Right hindlimb (tissue), 1 donor: ENCODE measurements at places on chromosomes 3 and 15.

DNA sequence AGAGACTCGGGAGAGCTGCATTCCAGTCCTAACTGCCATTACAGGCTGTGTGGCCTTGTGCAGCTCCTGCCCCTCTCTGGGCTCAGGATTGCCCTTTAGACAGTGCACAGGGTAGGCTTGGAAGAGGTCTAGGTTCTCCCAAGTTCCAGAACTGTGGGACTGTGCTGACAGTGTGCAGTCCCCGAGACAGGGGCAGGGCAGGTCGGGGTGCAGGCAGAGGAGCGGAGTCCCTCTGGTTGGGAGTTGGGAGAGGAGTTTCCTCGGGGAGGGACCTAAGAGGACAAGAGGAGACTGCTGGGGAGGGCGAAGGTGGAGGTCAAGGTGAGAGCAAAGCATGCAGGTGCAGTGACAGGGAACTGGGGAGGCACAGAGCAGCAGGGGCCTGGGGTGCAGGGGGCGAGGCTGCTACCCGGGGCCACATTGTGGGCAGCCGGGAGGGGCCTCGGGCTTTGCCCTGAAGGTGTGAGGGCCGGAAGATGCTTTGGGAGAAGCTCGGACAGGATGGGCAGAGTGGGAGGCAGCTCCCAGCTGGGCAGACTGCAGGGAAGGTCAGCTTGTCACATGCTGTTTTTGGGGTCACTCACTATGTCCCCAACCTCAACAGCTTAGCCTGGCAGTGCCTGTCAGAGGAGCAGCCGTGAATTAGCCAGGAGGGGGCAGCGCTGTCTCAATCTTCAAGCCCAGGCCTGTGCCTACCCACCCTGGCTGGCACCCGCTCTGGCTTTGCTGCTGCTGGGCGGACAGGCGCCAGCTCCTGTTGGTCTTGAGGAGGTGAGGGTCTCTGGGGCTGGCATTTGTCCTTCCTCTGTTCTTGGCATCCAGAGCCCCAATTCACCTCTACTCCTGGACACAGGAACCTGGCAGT lies 15.4 kb upstream of the CSPG4 start:
- DNase-seq, result peak; percentile 59

- DNase-seq, result no peak
Observed at GRCh38 chr3:71392251-71392650, 191.3 kb downstream of the FOXP1 start.

GRCh38 chr15:51912528-51912927 lies 59.0 kb downstream of the LEO1 start:
- no peak for DNase-seq

DNA sequence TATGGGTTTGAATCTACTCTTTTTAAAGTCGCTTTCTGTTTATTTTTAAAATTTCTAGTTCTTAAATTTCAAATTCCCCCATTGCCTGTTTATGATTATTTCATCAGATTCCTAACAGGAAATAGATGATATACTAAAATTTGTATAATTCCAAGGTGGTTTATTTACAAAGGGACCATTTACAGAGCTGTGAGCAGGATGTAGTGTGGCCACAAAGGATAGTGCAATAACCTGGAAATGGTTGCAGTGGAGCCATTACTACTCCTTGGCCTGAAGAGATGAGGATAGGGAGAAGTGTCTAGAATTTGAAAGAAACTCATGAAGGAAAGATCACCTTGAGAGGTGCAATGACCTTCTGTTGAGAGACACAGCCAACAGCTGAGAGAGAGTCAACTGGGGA lies 58.5 kb upstream of the AP4E1 start:
- DNase-seq, result no peak

DNA sequence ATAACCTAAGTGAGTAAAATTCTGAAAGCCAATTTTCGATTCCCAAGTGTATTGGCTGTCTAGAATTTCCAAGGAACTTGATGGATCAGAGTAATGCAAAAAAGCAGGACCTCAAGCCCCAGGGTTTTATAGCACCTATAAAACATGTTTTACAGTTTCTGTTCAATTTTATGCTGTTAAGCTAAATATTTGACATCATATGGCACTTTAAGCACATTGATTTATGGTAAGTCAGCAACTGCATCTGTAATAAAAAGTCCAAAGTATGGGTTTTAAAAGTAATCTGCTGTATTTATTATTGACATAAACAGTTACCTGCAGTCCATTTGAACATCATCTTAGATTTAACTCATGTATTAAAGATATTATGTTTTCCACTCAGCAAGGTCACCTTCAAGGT lies 20.0 kb upstream of the MFSD1 start:
- DNase-seq, result no peak

- DNase-seq, result no peak
Observed at GRCh38 chr15:34783991-34784390, 11.4 kb downstream of the ACTC1 start.

DNA sequence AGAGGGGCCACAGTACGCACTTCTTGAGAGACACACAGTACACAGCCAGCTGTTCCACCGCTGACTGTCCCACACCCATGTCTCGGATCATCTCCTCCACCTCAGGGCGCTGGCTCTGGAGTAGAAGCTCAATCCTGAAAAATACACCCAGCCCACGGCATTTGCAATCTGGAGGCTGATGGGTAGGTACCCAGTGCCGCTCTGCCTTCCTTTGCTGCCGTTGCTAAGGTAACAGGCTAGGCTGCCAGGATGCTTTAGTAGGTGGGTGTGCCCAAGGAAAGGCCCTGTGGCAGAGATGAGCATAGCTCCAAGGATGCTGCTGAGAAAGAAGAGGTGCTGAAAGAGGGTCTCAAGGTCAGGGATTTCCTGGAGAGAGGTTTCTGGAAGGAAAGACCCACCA lies 14.6 kb downstream of the TRAIP start:
- no peak for DNase-seq

DNA sequence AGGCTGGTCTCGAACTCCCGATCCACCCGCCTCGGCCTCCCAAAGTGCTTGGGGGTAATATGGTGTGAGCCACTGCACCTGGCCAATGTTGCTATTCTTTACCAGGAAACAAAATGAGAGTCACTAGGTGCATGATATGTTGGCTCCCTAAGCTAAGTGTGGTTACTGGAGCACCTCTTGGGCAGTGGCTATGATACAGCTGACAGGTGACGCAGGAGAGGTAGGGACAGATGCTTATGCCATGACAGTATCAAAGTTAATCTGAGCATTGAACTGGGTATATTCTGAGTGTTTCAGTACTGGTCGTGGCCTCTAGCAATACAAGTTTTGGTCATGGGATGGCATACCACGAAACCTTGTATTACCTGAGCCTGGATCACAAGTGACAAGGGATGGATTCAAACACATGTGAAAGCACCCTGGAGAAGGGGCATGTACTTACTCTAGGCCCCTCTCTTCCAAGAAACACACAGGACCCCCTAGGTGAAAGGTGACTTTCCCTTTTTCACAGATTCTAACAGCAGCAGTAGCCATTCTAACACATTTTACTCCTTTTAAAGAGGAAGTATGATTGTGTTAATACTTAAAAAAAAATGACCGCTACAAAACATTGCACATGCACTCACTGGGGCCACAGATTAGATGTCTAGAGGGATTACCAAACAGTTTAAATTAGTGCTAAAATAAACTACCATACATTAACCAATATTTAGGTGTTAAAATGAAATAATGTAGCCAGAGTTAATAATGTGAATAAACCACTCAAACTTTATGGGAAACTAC lies 467.3 kb downstream of the SHQ1 start:
- DNase-seq, result no peak

DNA sequence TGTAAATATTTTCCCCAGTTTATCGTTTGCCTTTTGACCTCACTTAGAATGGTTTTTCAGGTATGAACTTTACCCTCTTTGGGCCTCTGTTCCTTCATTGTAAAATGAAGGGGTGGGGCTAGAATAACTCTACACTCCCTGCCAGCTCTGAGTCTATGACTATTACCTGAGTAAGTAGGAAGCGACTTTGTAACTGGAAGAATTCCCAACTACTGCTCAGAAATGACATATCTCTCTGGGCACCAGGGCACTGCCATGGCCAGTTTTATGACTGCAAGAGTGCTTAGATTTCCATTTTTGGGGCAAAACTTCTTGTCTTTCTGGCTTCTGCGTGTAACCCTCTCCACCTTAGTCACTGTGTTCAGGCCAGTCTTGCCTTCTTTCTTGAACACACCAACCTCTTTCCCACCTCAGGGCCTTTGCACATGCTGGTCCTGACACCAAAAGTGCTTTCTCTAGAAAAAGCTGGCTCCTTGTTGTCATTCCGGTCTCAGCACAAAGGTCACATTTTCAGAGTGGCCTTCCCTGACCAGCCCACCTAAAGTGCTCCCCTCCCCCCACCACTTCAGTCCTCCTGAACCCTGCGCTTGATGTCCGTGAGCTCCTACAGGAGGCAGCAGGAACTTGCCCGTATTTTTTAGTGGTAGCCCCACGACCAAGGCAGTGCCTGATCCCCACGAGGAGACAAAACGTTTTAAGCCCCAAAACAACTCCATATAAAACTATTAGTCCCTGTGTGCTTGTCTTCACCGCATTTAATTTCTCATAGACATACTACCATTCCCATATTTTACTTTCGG lies 25.6 kb downstream of the CDCP1 start:
- no peak for DNase-seq

DNA sequence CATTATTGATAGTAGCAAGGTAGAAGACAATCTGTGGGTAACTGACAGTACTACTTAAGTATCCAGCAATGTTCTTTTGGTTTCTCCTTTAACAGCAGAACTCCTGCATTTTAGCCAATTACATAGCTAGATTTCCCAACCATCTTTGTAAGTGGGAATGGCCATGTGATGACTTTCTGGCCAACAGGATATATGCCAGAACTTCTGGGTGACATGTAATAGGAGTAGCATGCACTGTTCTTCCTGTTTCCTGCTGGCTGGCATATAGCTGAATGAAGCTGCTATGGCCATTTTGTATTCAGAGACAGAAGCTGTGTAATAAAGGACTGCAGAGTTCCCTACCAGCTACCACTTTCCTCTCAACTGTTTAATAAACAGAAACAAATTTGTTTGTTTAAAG lies 18.0 kb downstream of the SPICE1 start:
- no peak for DNase-seq

DNA sequence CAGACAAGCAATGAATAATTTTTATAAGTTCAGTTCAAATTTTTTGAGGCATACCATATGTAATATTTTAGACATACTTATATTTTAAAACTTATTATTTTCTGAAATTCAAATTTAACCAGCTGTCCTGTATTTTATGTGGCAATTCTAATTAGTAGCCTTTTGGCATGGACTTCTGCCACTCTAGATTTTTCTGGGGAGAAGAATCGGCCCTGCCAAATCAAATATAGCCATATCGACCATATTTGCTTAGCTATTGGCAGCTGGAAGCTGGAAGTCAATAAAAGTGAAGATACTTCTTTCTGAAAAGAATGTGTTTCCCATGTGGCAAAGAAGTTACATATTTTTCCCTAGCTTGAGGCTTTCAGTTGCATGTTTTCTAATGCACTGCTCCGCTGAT lies 9.4 kb upstream of the RBMS3 start:
- no peak for DNase-seq

DNA sequence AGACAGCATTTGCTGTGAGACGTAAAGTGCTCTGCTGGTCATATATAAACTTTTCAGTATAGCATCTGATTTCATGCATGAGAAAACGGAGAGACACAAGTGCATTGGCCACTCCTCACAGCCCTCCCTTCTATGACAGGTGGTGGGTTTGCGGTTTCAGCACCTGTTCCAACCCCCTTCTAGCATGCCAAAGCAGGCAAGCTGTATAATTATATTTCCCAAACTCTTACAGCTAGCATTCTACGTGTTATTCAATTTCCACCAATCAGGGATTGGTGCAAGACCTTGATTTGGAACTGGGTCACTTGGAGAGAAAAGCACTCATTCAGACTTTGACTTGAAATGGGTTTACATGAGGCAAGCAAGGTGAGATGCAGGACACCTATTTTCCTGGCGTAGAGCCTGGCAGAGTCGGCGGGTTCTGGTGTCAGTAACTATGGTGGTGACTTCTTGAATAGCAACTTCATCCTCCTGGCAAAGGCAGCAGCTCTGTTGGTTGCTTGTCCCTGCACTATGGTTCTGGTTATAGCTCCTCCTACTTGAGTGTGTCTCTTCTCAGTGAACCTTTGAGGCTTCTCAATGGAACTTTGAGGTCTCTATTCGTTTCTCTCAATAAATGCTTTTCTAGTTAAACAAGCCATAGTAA lies 356.5 kb downstream of the TBL1XR1 start:
- DNase-seq, result peak; percentile 48

- DNase-seq, result no peak
Observed at GRCh38 chr15:38208206-38208605, 44.4 kb upstream of the SPRED1 start.

DNA sequence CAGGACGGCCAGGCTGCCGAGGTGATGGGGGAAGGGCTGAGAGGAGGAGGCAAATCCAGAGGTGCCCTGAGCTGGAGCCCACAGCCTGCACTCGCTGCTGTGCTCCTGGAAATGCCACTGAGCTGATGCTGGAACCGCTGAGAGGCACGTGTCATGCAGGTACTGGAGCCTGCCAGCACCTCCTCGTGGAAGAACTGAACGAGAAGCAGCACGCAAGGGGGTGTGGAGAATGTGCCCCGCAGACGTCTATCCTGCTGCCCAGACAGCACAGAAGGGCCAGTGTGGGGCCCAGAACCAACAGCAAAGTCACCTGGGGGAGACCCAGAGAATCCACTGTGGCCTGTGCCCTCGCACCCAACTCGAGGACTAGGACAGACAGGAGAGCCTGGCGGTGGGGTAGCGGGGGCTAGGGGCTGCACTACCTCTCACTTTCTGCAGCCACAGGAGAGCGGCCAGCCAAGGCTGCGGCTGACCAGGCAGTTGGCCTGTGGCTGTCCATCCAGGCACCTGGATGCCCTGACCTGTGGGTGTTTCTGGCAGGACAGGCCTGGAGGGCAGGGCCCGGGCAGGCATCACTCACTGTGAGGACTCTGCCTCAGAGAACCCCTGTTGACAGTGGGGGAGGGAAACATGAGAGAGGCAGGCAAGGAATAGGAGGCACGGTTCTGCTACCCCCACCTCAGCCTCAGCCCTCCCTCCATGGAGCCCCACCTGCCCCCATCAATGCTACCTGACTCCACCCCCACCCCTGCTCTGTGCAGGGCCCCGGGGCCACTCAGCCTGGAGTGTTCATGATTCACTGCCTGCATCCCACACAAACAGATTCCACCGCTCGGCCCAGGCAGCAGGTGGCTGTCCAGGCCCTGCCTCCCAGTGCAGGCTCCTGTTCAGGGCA lies 213.1 kb downstream of the TBC1D2B start:
- DNase-seq, result peak; percentile 9

GRCh38 chr15:48718646-48719045 lies 73.1 kb upstream of the FBN1 start:
- no peak for DNase-seq

GRCh38 chr3:177538048-177538749 lies 340.9 kb upstream of the TBL1XR1 start:
- DNase-seq, result peak; percentile 66

- no peak for DNase-seq
Observed at GRCh38 chr3:128311441-128311844, 155.2 kb downstream of the DNAJB8 start.

- DNase-seq, result no peak
Observed at GRCh38 chr15:49060710-49061495, 14.7 kb upstream of the SECISBP2L start.
